ENCODE measurements at places on chromosomes 1 and 21. TPM values are rescaled to one million over a fixed set of nuclear protein-coding genes. Genes with fewer than 3 reads are reported as not detected.

BTBD8 gene
- total RNA-seq = 1.7 TPM

GRCh38 chr1:179817789-179818188 lies 59.8 kb downstream of the TOR1AIP2 start:
- DNase-seq = no peak

RAD54L gene
- 18.9 TPM for total RNA-seq

GRCh38 chr1:93047618-93048017 lies 31.5 kb upstream of the MTF2 start:
- no peak for DNase-seq

GRCh38 chr1:80310703-80311245 lies 1304.2 kb upstream of the ADGRL4 start:
- no peak for DNase-seq

GRCh38 chr1:197213193-197213592 lies 54.9 kb upstream of the CRB1 start:
- DNase-seq = no peak

DNA sequence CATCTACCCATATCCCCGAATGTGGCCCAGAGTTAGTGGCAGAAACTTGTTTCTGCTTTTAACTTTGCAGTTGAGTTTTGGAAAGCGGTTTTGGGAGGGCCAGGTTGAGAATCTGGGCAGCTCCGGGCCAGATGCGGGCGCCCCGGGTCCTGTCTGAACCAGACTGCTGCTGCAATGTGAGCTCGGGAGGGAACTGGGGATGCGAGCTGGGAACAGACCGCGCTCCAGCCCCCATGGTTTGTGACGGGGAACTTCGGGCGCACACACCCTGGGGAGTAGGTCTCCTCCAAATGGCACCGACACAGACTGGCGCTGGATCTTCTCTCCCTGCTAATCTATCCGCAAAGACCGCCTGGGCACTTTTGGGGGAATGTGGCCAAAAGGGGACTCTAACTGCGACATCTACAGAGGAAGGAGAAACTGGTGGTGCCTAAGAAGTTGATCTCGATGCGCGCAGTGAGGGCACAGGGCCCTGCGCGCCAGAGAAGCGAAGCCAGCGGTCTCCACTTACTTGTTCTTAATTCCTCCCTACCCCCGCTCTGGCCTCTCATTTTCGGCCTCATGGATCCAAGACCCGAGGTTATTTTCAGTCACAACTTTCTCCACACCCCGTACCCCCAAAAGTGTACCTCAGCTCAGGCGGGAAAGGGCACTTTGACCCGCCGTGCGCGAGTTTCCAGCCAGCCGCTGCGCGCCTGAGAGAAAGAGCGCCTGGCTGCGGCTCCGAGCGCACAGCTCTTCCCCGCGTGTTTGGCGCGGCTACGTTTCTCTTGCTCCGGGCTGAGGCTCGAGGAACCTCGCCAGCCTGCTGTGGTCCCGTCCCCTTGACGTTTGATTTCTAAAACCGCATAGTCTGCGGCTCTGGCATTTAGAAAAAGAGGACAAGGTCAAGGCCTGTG lies 411.0 kb upstream of the ESRRG start:
- no peak for DNase-seq

DNA sequence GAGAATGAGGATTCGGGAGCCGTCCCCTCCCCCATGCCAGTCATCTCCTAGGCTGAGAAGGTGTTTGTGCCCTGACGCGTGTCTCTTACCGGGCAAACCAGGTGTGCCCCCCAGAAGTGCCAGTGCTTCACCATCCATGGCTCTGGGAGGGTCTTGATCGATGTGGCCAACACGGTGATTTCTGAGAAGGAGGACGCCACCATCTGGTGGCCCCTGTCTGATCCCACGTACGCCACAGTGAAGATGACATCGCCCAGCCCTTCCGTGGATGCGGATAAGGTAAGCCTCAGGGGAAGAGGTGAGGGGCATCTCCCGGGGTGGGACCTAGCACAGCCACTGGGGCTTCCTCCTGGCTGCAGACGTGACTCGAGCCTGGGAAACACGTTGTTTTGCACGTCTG lies 959 bp downstream of the PADI6 start:
- no peak for DNase-seq

- no peak for DNase-seq
Measured at GRCh38 chr1:218294546-218294945, 9.5 kb downstream of the RRP15 start.

SPATA1 gene
- 1.7 TPM for total RNA-seq

DNA sequence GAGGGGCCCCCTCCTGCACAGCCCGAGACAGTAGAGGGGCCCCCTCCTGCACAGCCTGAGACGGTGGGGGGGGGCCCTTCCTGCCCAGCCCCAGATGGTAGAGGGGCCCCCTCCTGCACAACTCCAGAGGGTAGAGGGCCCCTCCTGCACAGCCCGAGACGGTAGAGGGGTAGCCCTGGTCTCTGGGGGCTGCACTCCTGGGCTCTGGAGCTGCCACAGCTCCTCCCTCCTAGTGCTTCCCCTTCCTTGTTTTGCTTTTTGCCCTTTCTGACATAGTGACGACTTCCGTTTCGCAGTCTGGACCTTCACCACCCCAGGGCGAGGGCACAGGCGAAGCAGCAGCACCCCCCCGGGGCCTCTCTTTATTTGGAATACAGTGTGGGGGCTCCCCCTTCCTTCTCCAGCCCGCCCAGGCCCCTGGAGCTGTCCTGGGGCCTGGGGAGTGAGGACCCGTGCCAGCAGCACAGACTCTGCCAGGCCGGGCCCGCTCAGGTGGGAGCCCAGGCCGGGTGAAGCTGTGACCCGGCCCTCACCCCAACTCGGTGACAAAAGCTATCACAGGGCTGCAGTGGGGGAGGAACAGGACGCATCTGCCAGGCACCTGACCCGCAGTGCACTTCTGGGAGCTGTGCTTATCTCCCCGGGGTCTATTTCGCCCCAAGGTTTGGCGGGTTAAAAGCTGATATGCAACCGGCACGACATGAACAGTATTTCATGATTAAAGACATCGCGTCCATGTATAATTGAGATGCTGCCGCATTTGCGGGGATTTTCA lies 1.1 kb upstream of the PRXL2B start:
- DNase-seq = peak; percentile 54

DNA sequence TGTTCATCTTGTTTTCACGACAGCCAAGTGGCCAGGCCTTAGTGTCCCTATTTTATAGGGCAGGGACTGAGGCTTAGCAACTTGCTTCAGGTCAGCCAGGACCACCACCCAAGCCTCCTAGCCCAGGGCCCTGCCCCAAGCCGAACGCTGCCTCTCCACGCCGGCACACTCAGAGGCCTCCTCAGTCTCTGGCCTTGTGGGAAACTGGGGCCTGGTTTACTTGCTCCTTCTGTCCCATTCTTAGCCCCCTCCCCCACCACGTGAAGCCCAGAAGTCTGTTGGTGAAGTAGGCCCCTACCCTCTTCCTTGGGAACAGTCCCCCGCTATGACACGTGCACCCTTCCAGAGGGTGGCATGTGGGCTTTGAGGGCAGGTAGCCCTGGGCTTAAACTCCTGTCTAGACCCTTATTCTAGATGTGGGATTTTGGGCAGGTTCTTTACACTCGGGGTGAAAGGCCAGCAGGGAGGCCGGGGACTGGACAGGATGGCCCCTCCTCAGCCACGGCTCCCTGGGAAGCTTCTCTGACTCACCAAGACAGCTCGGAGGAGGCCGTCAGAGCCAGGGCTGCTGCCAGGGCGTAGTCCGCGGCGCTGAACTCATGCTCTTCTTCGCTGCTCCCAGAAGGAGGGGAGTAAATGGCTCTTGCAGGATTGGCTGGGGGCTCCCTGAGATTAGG lies 4.3 kb downstream of the MYOM3 start:
- DNase-seq = peak; percentile 24

SLC41A1 gene
- 23.6 TPM for total RNA-seq

- peak; percentile 69 for DNase-seq
Measured at GRCh38 chr1:65059930-65060538, 88.0 kb upstream of the AK4 start.

DNA sequence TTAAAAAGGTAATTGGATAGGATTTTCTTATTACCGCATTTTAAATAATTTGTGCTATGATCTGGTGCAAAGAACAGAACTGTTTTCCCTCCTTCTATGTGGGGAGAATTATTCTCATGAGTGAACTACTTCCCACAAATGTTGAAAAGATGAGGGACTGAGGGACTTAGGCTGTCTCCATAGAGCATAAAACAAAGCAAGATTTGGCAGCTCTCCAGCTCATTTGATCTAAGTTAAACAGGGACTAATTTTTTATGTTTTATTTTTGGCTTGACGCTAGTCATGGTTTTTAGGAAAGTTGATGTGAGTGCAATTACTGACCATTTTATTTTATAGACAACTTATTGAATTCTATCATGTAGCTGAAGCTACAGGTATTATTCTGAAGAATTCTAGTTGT lies 362.3 kb downstream of the HLX start:
- DNase-seq = no peak

DNA sequence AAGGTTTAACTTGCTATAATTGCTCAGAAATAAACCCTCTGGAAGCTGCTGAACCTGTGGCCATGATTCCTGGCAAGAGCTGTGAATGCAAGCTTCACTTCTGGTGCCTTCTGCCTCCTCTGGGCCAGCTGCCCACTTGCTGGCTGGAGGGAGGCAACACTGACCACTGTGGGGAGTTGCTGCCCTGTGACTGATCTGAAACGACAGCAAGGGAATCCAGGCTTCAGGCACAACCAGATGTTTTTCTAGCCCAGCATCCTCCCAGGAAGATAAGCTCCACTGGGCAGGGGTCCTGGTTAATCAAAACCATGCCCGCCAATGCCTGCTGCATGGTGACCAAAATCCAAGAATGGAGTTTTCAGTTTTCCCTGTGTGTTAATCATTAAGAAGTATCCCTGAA lies 180.0 kb upstream of the HMGB4 start:
- DNase-seq = no peak

SPRR3 gene
- total RNA-seq = not detected
